ENCODE measurements at places on chromosomes 16 and 17.

DNA sequence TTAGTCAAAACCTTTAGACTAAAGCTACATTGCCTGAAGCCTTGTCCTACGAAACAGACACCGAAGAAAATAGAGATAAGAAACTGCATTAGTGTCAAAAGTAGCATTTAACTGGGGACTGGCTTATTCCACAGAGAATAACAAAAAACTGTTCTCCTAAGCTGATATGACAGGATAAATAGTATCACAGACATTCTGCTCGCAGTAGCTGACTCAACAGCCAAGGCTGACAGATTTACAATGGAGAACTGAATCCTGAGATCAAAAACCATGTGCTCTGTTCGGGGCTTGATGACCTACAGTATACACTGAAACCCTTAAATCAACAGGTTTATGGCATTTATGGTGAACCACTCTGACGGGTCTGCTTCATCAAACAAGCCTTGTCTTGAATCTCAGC lies 25.5 kb downstream of the ADAMTS18 start:
- no peak for DNase-seq

DNA sequence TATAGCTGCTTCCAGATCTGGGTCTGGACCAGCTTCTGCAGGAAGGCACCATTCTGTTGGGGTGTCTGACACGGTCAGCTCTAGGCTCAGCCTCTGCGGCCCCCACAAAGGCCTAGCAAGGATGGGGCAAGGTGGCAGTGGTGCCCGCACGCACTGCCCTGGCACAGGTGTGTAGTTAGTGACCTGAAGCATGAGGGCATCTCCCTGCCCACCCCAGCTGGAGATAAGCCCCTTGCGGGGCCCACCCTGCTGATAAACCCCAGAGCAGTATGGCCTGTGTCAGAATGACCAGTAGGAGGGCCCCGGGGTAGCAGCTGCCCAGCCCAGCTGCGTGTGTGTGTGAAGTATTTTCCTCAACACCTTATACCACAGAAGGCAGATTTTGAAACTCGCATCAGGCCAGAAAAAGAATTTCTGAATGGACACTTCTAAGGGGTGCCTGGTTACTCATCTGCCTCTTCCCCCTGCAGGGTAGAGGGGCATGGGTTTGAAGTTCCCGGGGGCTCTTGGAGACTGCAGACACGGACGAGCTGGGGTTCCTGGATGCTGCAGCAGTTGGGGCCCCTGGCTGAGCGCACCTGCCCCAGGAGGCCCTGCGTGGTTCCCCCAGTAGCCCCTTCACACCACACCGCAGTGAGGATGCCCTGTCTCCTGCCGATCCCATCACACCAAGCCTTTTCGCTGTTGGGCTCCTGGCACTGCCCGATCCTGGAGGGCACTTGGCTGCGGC lies 4.5 kb downstream of the ARHGDIA start:
- no peak for DNase-seq

GRCh38 chr17:77884019-77884418 lies 74.5 kb upstream of the TNRC6C start:
- DNase-seq = peak; percentile 21

DNA sequence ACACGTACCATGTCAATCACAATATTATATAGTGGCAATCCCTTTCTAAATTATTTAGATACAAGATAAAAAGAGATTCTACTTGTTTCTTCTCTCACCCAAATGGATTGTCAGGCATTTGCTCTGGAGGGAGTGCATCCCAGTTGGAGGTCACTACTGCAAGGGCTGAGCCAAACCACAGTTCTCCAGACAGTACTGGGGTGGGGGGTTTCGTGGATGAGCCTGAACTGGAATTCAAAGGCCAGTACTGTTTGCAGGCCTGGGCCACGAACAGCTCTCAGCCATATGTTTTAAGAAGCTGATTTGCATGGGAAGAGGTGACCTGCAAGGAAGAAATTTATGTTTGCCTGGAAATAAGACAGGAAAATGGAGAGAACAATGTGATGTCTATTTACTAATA lies 314.9 kb downstream of the PMP22 start:
- DNase-seq = no peak

DNA sequence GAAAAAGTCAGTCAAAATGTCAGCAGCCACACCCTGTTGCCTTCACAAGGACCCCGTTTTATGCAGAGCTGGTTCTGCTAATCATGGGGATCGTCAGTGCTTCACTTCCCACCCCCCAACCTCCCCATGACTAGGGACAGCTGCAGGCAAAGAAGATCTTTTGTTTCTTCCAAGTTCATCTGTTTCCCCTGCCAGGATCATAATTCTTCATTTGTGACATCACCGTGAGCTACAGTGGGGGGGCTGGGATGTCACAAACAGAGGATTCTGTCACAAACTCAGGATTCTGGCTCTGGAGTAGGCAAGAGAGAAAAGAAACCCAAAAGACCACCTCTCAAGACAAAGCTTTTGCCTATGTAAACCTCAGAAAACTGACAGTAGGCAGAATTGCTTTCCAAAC lies 24.7 kb downstream of the DNAJC7 start:
- DNase-seq = no peak

- no peak for DNase-seq
These were observed 34.4 kb downstream of the HAPSTR1 start for GRCh38 chr16:9125658-9126505.

- DNase-seq = no peak
These were observed 53.1 kb downstream of the CMIP start for GRCh38 chr16:81497690-81498089.

DNA sequence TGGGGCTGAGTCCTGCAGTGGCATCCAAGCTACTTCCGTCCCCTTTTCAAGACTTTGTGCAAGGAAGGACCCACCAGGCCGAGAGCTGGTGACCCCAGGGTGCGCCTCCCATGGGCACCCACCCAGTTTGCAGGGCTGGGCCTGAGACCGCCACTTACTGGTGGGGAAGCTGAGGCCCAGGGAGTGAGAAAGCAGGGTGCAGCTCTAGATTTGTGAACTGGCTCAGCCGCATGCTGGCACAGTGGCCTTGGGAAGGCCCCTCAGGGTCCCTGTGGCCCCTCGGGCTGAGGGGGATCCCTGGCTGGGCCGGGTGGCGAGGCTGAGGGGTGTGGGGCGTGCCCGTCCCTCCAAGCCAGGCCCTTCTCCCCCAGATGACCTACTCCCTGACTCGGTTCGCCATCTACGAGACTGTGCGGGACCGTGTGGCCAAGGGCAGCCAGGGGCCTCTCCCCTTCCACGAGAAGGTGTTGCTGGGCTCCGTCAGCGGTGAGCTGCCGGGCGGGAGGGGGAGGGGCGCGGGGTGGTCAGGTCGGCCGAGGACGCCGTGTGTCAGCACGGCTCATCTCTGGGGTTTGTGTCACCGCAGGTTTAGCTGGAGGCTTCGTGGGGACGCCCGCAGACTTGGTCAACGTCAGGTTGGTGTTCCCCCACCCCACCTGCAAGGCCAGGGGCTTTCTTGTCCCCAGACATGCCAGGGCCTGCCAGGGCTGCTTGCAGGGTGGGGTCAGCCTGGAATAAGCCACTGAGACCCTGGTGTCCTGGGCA lies 3.2 kb downstream of the SLC25A10 start:
- DNase-seq = no peak

GRCh38 chr16:88384222-88385111 lies 1.7 kb downstream of the ZNF469 start:
- no peak for DNase-seq
